ENCODE measurements at places on chromosomes 5 and 9. TPM values are rescaled to one million over a fixed set of nuclear protein-coding genes. Genes with fewer than 3 reads are reported as not detected.

DNA sequence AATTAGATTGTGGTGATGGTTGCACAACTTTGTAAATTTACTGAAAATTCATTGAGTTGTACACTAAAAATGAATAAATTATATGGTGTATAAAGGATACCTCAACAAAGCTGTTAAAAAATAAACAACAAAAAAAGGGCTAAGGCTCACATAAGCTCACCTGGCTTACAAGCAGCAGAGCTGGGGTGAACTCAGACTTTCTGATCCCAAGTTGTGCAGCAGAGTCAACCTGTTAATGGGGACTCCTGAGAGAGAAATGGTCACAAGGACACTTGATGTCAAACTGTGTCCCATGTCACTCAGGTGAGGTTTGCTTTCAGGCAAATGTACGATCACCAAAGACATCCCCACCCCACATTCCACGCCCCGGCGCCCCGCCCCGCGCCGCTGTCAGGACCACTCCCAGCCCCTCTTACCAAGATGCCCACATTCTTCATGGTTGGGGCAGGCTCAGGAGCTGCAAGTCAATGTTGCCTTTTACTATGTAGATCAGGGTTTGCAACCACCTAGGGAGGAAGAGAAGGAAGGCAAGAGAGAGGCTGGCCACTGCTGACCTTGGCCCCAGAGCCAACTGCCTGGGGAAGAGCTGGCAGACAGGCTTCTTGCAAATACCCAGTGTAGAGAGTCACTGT is 22.4 kb upstream of the SLC36A1 start:
- no peak overlapping the region for H3K27ac ChIP-seq
- no peak overlapping the region for H3K4me3 ChIP-seq
- DNase-seq = no peak

GRCh38 chr5:171355302-171355724 is 32.3 kb upstream of the NPM1 start:
- H3K27me3 ChIP-seq = no peaks in the 10 kb centered on the region
- no peaks in the 10 kb centered on the region for H3K4me1 ChIP-seq
- H3K4me3 ChIP-seq = no peak overlapping the region
- DNase-seq = peak; percentile 4
- H3K27ac ChIP-seq = peak overlapping the region; percentile 4
- H3K36me3 ChIP-seq = no peaks in the 10 kb centered on the region

DNA sequence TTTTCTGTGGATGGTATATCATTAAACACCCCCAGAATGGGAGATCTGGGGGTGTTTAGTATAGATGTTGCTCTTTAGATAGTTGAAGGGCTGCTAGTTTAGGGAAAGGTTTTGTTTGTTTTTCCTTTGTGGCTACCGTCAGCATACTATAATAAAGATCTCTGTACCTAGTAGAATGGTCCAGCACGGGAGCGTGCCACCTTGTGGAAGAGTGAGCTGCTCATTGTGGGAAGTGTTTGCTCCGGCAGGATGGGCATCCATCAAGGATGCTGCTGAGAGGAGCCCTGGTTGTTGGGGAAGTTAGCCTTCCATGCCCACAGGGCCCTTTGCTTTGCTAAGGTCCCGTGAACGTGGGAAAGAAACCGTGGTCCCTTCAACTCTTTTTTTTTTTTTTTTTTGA is 113.1 kb downstream of the LIFR start:
- no peak overlapping the region for H3K27ac ChIP-seq
- H3K4me1 ChIP-seq = peaks cover 21% of the 10 kb centered on the region
- peaks cover 94% of the 10 kb centered on the region for H3K27me3 ChIP-seq
- no peak for DNase-seq

DNA sequence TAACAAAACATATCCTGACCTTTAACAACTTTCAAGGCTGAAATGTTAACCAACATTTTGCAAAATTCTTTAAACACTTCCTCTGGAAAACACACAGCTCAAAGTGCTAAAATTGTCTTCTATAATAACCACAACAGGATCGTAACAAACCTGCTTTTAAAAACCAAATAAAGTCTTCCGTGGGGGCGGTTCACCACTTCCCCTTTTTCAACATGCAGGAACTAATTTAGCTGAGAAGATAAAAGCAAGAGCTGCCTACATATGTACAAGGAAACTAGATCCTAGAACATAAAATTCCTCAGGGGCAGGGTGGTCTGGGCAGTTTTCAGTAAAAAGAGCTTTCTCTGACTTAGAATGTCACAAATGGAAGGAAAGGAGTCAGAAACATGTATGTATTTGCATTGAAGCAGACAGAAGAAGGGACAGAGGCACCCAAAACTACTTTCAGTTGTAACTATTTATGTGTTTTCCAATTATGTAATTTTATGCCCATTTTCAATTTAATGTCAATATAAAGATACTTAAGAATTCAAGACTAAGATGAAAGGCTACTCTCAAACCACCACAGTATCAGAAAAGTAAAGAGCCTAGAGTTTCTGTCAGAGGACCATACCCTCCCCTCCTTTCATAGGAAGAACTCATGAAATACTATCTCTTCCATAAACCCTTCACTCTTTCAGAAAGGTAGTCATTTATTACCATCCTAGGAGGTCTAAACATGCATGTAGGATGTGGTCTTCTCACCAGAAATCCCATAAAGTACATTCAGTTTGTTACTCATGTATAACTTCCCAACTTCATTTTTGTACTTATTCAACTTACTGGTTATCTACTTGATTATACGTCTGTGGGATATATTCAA is 185.9 kb upstream of the RASA1 start:
- no peaks in the 10 kb centered on the region for H3K27me3 ChIP-seq
- DNase-seq = no peak
- peaks cover 42% of the 10 kb centered on the region for H3K4me1 ChIP-seq
- peak overlapping the region; percentile 0 for H3K4me3 ChIP-seq

GRCh38 chr9:79480639-79481038 is 91.1 kb upstream of the TLE4 start:
- no peak for DNase-seq
- H3K36me3 ChIP-seq = no peaks in the 10 kb centered on the region
- no peak overlapping the region for H3K27ac ChIP-seq
- H3K4me1 ChIP-seq = no peaks in the 10 kb centered on the region
- H3K27me3 ChIP-seq = no peaks in the 10 kb centered on the region

DNA sequence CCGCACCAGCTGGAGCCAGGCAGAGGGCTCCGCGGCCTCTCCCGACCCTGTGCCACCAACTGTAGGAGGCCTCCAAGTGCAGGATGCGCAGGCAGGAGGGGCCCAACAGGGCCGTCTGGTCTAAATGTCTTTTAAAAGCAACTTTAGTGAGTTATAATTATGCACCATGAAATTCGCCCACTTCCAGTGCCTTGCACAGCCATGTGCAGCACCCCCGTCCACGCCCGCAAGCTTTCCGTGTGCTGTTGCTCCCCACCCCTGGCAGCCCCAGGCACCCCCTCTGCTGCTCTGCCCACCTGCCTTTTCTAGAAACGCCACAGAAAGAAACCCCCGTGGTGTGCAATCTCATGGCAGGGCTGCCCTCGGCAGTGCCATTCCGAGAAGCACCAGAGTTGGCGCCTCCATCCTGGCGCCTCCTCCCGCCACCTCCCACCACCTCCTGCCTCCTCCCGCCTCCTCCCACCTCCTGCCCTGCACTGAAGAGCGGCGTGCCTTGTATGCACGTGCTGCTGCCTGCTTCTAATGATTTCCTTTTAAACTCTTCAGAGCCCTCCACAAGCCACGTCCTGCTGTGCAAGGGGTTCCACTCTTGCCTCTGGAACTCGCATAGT is 7.5 kb upstream of the SLC6A18 start:
- no peak for DNase-seq
- peaks cover 20% of the 10 kb centered on the region for H3K27me3 ChIP-seq

DNA sequence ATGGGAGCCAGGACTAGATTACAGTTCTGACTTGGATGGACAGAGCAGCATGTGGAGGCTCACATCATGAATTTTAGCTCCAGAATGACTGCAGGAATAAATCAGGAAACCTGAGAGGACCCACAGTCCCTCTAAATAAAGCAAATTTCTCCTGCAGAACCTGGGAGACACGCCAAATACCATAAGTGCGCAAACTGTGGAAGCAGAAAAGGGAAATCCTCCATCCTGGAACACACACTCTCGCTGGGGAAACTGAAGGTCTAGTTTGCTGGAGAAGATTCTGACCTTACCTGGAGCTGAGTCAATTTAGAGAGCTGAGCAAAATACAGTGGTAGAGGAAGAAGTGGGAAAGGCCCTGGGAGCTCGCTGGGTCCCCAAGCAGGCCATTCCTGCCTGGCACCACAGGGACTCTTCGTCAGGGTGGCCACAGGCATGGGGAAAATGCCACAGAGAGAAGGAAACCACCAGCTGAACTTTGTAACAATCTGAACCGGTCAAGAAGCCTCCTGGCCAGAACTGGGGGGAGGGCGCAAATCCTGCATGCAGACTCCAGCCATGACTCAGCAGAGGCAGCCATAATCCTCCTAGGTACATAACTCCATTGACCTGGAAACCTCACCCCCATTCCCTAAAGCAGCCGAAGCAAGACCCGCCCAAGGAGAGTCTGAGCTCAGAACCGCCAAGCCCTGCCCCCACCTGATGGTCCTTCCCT is 390.9 kb downstream of the LRRC70 start:
- no peaks in the 10 kb centered on the region for H3K4me1 ChIP-seq
- no peaks in the 10 kb centered on the region for H3K27me3 ChIP-seq
- no peak overlapping the region for H3K4me3 ChIP-seq
- no peak for DNase-seq
- H3K27ac ChIP-seq = no peak overlapping the region

The SLIT3 gene
- polyA plus RNA-seq = 0.77 TPM

The PCDHB16 gene
- 0.19 TPM for polyA plus RNA-seq

The TSSK1B gene
- not detected for polyA plus RNA-seq

All from spleen (tissue), 13 donors.